ENCODE measurements at places on chromosomes 6 and 20. TPM values are rescaled to one million over a fixed set of nuclear protein-coding genes. Genes with fewer than 3 reads are reported as not detected.

The TFAP2D gene
- total RNA-seq, result not detected

The GMPR gene
- 0.21 TPM for total RNA-seq

The OTOR gene
- not detected for total RNA-seq

The ACAT2 gene
- total RNA-seq, result 55.9 TPM

The SLC52A3 gene
- 0.42 TPM for total RNA-seq

The CCM2L gene
- not detected for total RNA-seq

The RSPO4 gene
- not detected for total RNA-seq

The PAX1 gene
- total RNA-seq, result not detected

The FAM184A gene
- total RNA-seq, result 0.14 TPM

The TMC2 gene
- not detected for total RNA-seq

The PYGB gene
- total RNA-seq, result 234 TPM

The FGD2 gene
- total RNA-seq, result 0.63 TPM

The TGM3 gene
- total RNA-seq, result 0.14 TPM

The OR12D3 gene
- total RNA-seq, result not detected

The TNFAIP3 gene
- total RNA-seq, result 10.4 TPM

The PNPLA1 gene
- 0.23 TPM for total RNA-seq

The MOXD1 gene
- 0.88 TPM for total RNA-seq

The KCNB1 gene
- total RNA-seq, result not detected

The NKX2-4 gene
- total RNA-seq, result not detected

The HACE1 gene
- total RNA-seq, result 10.2 TPM

The TNNC2 gene
- total RNA-seq, result not detected

The NFATC2 gene
- total RNA-seq, result 0.21 TPM

The CAGE1 gene
- 0.37 TPM for total RNA-seq

The ATP6V1G2 gene
- total RNA-seq, result 0.19 TPM

The SLC17A1 gene
- not detected for total RNA-seq

The SRMS gene
- total RNA-seq, result 0.35 TPM

The GABRR1 gene
- total RNA-seq, result not detected

The TCF21 gene
- total RNA-seq, result not detected

The ZSCAN9 gene
- 7.0 TPM for total RNA-seq

The PTPRK gene
- total RNA-seq, result 45.8 TPM

The GGT7 gene
- total RNA-seq, result 3.5 TPM

The ELOVL4 gene
- total RNA-seq, result 8.8 TPM

The LTV1 gene
- total RNA-seq, result 16.4 TPM

The KIAA0408 gene
- not detected for total RNA-seq

The LBP gene
- total RNA-seq, result not detected

The TBXT gene
- total RNA-seq, result not detected

The DDX43 gene
- total RNA-seq, result 0.07 TPM

The ELOVL2 gene
- not detected for total RNA-seq

The TTLL9 gene
- total RNA-seq, result not detected

The BPIFA1 gene
- 0.42 TPM for total RNA-seq

The RIMS1 gene
- 0.35 TPM for total RNA-seq

The CYP39A1 gene
- 2.4 TPM for total RNA-seq
